ENCODE measurements at places on chromosomes 1 and 21.

GRCh38 chr1:23779826-23780371, 1.7 kb downstream of the PITHD1 start:
- DNase-seq, result no peak

- DNase-seq, result peak; percentile 20
Observed at GRCh38 chr1:231279683-231280082, 38.7 kb downstream of the GNPAT start.

DNA sequence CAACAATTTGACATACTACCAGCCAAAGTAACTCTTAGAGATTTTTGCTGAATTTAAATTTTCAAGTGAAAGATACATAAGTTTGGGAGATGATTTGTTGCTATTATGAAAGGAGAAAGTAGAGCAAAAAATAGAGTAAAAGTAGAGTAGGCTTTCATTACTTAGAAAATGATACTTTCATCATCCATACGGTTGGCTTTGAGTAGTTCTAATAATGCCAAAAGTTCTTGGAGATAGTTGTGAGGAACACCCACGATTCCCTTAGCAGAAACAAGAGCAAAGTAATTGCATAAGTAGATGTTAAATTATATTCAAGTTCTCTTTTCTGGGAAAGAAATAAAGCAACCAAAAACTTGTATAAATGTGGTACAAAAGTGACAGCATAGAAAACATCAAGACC, 95.0 kb upstream of the VAV3 start:
- no peak for DNase-seq

DNA sequence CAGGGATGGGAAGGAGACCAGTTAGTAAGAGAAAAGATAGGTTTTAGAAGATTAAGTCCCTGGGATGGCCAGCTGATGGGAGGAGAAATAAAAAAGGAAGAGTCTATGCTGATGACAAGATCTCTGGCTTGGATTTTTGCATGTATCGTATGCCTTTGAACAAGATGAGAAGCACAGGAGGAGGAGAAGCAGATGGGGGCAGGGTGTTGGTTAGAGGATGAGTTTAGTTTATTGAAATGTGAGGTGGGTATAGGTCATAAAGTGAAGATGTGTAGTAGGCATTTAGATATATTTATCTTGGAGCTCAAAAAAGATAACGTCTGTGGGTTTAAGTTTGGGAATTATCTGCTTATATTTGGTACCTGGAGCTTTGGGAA, 1.4 kb downstream of the TIPRL start:
- DNase-seq, result no peak

- DNase-seq, result no peak
Observed at GRCh38 chr1:62138029-62138428, 56.6 kb upstream of the L1TD1 start.

GRCh38 chr1:112614460-112615065, 4.4 kb downstream of the ST7L start:
- DNase-seq, result no peak

- DNase-seq, result no peak
Observed at GRCh38 chr1:209749205-209749604, 6.6 kb upstream of the TRAF3IP3 start.

DNA sequence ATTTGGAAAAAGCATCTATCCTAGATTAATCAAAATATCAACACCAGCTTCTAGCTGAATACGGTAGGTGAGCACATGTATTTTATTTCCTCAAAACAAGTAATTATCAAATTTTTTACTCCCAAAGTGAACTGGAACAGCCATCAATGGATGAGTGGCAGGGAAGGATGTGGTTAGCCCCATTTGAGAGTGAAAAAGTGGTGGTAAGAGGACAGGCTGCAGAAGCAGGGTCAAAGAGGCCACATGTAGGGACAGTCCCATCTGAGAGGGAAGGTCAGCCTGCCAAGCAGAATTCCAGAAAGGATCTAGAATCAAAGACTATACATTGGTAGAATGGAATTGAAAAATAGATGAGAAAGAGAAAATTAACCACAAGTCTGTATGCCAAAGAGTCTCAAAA, 163.8 kb downstream of the SMYD3 start:
- no peak for DNase-seq

DNA sequence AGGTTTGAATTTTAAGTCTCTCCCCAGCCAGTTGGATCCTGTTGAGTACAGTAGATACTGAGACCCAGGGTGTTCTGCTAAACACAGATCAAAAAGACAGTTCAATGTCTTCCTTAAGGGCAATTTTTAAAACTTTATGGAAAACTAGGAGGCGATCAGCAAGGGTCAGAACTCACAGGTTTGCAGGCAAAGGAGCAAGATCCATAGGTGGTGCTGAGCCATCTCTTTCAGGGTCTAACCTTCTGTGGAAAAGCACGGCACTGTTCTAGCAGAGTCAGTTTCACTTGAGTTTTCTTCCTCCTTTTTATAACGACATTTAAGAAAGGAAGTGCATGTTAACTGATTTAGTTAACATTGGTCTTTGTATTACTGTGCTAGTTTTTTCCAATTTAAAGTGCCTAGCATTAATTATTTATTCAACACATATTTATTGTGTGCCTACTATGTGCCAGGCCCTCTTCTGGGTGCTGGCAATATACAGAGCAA, at the start of gene CD84:
Gene CD84, minus strand, starts transcription at position 281 of the 486 bp plus-strand sequence. Its CDS starts 59 bp downstream, at position 222.
- DNase-seq, result no peak

- no peak for DNase-seq
Observed at GRCh38 chr1:28159243-28159642, 17.2 kb downstream of the PTAFR start.

DNA sequence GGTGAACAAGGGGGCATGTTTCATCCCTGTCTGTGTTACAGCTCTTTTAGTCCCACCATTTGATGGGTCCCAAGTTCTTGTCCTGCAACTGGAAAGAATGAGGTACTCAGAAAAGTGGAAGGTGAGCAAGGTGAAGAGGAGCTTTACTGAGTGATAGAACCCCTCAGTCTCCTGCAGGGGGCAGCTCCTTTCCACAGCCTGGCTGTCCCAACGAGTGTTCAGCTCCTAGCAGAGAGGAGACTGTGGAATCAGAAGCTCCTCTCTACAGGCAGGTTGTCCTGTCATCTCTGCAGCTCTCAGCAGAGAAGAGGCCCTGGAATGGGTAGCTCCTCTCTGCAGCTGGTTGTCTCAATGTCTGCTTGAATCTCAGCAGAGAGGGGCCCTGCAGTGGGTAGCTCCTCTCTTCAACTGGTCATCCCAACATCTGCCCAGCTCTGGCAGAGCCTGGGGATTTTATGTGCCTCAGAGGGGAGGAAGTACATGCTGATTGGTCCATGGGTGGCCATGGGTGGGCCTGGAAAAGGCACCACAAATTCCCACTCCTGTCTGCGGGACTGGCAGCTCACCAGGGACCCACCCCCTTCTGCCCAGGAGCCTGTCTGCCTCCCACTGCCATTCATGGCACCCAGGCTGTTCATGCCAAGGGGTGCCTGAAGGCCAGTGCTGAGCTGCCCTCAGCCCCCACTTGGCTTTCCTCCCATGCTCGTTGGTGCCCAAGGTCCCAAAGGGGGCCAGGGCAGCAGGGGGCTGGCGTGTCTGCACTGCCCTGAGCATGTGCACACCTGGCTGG, 25.7 kb downstream of the LDLRAD1 start:
- no peak for DNase-seq

- DNase-seq, result peak; percentile 25
Observed at GRCh38 chr1:116352349-116352813, 20.7 kb upstream of the ATP1A1 start.
